Activated naive CD8-positive, alpha-beta T cell treated with anti-CD3 and anti-CD28 coated beads, Interleukin-2, amount 50 U/mL, for 24 hours (primary cell): ENCODE measurements at places on chromosomes 6 and 20.

DNA sequence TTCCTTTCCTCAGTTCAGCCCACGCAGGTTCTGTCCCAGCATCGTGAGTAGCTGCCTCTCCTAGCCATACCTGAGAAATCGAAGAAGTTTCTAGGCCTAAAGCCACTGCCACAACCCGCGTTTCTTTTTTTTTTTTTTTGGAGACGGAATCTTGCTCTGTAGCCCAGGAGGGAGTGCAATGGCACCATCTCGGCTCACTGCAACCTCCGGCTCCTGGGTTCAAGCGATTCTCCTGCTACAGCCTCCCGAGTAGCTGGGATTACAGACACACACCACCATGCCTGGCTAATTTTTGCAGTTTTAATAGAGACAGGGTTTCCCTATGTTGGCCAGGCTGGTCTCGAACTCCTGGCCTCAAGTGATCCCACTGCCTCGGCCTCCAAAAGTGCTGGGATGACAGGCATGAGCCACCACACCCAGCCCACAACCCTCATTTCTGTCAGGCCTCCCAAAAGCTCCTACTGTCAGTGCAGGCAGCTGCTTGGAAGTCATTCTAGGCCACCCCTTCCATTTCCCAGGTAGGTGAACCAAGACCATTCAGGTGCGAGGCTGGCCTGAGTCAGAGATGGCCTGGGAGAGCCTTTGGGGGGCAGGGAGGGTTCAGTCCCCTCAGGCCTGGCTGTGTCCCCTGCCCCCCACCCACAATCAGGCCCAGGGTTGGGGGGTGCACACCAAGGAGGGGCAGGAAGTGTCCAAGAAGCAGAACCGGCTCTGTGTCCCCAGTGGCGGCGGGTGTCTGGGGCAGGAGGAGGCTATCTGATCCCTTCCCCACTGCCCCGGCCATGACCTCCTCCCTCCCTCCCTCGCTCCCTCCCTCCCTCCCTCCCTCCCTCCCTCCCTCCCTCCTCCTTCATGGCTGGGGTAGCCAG, 47.2 kb downstream of the NOL4L start:
- DNase-seq, result no peak

GRCh38 chr6:141587482-141588266, 545.1 kb upstream of the GJE1 start:
- no peak for DNase-seq

- DNase-seq, result peak; percentile 97
Measured at GRCh38 chr6:34526992-34527728, 29.0 kb downstream of the SPDEF start.

GRCh38 chr6:32114796-32115195, 5.7 kb upstream of the TNXB start:
- DNase-seq, result no peak

GRCh38 chr6:257031-257725, 35.1 kb upstream of the DUSP22 start:
- no peak for DNase-seq

DNA sequence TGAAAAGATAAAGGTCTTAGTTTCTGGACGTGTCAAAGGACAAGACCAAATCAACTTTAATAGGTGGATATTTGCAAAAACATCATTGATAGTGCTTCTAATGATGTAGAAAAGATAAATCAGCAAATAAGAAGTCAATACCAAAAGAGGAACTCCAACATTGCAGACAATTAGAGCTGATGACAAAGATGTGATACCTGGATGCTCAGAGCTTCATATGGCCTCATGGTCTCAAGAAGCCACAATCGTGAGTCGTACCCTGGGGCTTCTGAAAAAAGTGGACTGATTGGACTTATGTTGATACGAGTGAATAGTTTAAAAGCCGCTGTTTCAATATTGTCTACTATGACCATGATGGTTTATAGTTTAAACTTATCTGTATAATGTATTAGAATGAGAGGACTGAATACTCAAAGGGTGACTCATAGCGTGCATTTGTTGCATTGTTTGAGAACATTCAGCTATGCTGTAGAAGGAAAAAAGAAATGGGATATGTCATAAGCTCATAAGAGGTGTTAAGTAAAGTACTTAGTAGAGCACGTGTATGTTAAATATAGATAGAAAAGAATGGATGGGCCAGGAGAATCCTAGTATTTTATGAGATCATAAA, 54.6 kb upstream of the RIPOR2 start:
- no peak for DNase-seq

GRCh38 chr6:7243179-7243981, 69.6 kb downstream of the SSR1 start:
- DNase-seq, result peak; percentile 28

DNA sequence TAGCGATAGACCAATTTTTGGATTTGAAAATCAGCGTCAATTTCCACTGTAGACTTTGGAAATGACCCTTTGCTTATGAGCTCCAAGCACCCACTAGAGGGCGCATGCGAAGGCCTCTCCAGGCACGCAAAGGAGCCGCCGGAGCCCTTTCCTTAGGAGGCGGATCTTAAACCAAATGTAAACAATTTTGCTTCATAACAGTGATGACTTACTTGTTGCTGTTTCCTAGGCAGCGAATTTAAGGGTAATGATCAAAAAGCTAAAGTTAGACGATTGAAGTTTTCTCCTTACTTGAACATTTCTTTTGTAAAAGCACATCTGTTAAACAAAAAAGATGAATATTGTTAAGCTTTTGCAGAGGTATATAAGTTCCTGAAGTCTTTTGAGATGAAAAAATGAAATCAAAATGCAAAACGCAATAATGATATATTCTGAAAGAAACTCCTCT, 29.2 kb upstream of the EXOC2 start:
- peak; percentile 82 for DNase-seq

DNA sequence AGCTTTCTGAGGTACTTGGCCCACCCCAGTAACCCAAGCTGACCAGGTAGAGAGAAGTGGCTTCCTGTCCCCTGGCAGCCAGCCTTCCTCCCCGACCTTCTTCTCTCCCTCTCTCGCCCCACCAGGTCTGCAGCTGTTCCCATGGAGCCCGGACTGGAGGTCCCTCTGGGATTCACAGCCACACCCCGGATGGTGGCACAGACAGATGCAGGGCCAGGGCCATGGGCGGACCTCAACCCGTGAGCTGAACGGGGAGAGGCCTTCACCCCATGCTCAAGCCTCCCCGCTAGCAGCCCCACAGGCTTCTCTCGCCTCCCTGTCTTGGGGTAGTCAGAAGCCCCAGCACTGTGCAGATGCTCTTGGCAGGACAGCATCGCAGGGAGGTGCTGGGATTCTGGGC, 41.3 kb downstream of the CPXM1 start:
- no peak for DNase-seq

GRCh38 chr6:129908858-129909257, 47.7 kb upstream of the TMEM244 start:
- no peak for DNase-seq

- no peak for DNase-seq
Measured at GRCh38 chr6:154246723-154247118, 109.9 kb downstream of the IPCEF1 start.

- no peak for DNase-seq
Measured at GRCh38 chr6:130211691-130212090, 11.1 kb downstream of the SAMD3 start.

- DNase-seq, result no peak
Measured at GRCh38 chr6:112330071-112330878, 16.9 kb upstream of the RFPL4B start.

DNA sequence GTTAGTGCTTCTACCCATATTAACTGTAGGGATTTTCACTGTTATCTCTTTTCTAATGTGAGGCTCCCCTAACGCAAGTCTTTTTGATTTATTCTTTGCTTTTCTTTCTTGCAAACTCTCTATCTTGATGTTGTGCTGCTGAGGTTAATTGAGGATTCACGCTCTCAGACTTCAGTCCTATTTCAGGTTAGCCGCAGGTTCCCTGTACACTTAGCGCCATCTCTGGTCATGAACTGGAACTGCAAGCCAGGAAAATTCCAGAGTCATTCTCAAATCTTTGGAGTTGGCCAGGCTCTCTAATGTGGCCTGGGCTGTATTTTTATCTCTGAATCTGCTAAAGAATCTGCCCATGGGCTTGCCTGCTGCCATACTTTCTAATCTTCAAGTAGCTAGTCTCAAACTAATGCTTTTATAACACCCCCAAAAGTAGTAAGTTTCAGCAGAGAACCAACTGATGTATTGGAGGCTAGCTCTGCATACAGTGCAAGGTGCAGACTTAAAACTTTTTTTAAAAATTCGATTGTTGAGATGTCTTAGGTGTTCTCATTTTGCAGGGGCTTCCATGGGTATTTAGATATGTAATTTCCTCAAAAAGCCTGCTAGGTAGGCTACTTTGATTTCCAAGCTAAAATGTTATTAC, 91.1 kb upstream of the OPRM1 start:
- peak; percentile 1 for DNase-seq

- no peak for DNase-seq
Measured at GRCh38 chr6:53930330-53930729, 135.5 kb downstream of the LRRC1 start.

DNA sequence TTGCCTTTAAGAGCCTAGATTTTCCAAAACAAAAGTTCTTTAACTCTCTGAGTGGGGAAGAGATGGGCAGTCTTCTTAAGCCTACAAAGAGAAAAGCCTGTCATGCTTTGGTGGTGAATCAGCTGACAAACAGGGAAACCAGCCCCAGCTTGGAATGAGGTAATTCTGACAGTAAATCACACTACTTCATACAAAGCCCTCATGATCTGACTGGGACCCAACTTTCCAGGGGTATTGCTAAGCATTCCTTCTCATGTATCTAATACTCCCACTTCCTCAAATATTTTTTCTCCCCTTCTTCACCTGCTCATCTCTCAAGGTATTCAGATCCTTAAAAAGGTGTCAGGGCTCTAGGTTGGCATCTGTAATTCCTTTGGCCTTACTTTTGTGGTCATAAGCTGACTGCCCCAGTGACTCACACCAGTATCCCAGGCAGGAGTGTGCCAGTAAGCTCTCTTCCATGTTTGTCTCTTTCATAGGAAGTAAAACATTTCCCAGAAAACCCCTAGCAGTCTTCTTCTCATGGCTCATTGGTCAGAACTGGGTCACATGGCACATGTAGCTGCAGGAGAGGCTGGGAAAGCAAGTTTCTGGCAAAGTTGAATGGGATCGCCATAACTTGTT, 15.0 kb upstream of the TBC1D22B start:
- DNase-seq, result no peak

- DNase-seq, result no peak
Measured at GRCh38 chr6:159268511-159268910, 99.3 kb downstream of the FNDC1 start.

- DNase-seq, result peak; percentile 29
Measured at GRCh38 chr6:34145161-34146020, 496 bp downstream of the GRM4 start.

- no peak for DNase-seq
Measured at GRCh38 chr20:59581993-59582679, 22.2 kb upstream of the PHACTR3 start.

DNA sequence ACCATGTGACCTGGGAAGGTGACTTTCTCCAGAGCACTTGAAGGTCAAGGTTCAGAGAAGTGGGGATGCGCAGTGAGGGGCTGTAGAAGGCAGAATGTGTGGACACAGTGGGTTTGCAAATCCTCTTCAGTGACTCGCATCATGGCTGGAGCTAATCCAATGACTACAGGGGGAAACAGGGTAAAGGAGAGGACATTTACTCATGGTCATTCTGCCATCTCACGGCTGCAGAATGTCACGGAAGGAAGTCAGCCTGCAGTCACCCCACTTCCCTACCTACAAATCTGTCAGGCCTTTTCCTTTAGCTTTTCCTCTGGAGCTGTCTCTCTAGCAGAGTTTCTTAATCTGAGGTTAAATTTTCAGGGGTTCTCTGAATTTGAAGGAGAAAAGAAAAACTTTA, 337.6 kb downstream of the CDC5L start:
- DNase-seq, result no peak

DNA sequence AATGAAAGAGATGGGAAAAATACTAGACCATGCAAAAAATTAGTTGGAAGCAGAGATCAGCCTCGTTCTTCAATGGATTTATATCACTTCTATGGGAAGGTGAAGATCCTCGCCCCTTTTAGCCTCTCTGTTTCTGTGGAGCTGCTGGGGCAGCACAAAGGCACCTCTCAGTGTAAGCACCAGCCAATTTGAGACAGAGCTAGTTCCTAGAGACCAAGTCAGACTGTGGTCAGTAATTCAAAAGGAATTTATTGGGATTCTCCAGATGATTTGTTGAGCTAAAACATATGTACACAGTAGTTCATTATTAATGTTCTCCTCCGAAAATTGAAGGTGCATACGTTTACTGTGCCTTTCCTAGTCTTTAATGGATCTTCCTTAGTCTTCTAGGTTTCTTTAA, 42.4 kb downstream of the SCGN start:
- DNase-seq, result no peak

- DNase-seq, result no peak
Measured at GRCh38 chr6:130425537-130425936, 59.7 kb downstream of the TMEM200A start.

DNA sequence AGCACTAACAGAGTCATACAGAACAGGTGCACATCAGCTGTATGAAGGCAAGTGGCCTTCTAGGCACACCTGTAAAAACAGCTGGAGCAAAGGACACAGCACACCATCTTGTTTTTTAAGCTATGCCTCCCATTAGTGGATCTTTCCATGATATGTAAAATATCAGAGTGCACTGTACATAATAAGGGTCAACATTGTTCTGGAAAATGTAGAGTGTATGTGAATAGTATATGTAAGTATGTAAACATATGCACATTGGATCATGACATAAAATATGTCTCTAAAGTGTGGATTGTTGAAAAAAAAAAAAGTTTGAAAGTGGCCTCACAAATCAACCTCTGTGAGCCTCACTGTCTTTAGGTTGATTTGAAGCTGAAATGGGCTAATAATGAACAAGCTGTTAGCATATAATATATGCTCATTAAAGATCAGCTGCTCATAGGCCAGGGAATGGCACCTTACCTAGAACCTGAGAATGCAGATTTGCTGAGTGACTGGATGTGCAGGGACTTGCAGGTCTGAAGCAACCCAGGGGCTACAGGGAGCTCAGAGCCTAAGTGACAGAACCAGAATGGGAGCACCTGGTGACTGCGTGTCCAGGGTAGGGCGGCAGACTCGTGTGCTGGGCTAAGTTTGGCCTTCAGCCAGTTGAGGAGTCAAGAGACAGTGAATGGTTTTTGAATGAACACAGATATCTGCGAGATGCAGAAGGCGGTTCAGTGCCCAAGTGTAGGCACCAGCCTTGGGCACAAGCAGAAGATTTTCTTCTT, 198.6 kb downstream of the TMEM242 start:
- no peak for DNase-seq

DNA sequence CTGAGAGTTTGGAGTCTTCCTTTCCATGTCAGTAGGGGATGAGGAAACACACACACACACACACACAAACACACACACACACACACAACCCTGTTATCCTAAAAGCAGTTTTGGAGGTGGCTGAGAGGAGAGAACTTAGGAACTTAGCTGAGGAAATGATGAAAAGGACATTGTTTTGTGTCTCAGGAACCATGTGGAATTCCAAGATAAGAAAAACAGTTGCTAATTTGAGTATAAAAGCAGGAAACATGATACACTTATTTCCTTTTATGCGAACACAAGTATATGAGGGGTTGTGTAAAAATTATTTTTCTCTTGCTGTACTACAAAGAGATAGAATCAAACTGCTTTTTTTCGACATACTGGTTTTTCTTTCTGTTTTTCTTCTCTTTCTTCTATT, at the start of gene MYCT1:
TSS of gene MYCT1 (plus strand) at position 264 of the 400 bp plus-strand sequence. CDS start at position 270, 6 bp downstream.
- no peak for DNase-seq

GRCh38 chr20:2104236-2104635, 2.6 kb downstream of the STK35 start:
- DNase-seq, result no peak
